Osteoblast (primary cell): ENCODE measurements at places on chromosomes 1 and 21. TPM values are rescaled to one million over a fixed set of nuclear protein-coding genes. Genes with fewer than 3 reads are reported as not detected.

DNA sequence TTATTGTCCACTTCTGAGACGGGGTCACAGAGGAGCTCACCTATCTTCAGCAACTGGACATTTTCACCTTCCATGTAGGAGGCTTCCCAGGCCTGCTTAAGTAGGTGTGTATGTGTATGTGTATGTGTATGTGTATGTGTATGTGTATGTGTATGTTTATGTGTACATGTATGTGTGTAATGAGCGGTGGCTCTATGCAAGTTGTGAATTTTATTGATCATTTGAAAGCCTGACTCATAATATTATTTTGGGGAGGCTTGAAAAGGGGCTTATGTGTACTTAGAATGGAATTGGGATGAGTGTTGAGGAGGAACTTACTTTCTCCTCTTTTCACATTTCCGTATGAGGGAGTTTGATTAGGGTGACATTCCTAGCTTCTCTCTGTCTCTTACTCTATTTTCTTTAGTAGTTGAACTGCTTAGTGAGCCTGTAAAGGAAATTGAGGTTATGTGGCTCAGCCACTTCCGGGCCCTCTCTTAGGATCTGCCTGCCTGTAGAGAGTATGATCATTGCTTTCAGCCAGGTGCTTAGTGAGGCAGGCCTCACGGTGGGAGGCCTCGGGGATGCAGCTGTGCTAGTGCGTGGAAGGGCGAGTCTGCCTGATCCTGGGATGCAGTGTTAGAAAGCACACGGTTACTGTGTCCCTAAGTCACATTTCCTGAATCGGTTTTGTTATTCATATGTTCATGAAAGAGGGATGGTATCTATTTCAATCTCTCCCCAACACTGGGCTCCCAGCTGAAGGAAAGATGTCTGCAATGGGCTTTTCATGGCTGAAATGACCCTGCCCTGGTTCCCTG lies 61.0 kb downstream of the IER5 start:
- H3K4me1 ChIP-seq: peaks cover 18% of the 10 kb centered on the region
- H3K27me3 ChIP-seq: no peaks in the 10 kb centered on the region
- no peak overlapping the region for H3K27ac ChIP-seq
- no peak for DNase-seq

DNA sequence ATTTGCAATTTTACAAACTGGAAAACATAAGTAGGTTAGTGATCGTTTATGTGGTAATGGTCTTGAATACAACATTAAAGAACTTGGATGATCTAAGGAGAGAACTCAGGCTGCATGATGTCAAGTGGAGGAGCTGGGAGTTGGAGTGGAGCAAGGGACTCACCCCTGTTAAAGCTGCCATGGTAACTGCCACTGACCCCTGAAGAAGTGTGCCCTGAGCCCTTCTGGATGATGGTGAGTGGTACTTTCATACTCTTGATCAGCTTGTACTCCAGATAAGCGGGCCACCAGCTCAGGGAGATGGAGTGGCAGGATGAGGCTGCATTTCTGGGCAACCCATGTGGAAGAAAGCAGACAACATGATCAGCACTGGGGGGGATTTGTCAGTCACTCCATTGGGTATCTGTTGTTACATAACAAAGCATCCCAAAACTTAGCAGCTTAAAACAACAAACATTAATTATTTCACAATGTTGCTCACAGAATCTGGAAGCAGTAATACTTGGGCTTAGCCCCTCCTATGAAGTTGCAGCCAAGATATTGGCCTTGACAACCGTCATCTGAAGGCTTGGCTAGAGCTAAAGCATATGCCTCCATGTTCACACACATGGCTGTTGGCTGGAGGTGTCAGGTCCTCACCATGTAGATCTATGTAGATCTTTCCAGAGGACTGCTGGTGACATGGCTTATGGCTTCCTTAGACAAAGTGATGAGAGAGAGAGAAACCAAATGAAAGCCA lies 213.8 kb downstream of the DUSP10 start:
- H3K27me3 ChIP-seq: no peaks in the 10 kb centered on the region
- DNase-seq: no peak
- no peaks in the 10 kb centered on the region for H3K36me3 ChIP-seq
- H3K27ac ChIP-seq: no peak overlapping the region
- no peaks in the 10 kb centered on the region for H3K4me1 ChIP-seq

- peaks cover 9% of the 10 kb centered on the region for H3K36me3 ChIP-seq
- H3K4me3 ChIP-seq: no peak overlapping the region
- no peak for DNase-seq
- H3K4me1 ChIP-seq: no peaks in the 10 kb centered on the region
- H3K27ac ChIP-seq: no peak overlapping the region
- H3K27me3 ChIP-seq: no peaks in the 10 kb centered on the region
Observed at GRCh38 chr1:193216920-193217319, 30.5 kb upstream of the B3GALT2 start.

DNA sequence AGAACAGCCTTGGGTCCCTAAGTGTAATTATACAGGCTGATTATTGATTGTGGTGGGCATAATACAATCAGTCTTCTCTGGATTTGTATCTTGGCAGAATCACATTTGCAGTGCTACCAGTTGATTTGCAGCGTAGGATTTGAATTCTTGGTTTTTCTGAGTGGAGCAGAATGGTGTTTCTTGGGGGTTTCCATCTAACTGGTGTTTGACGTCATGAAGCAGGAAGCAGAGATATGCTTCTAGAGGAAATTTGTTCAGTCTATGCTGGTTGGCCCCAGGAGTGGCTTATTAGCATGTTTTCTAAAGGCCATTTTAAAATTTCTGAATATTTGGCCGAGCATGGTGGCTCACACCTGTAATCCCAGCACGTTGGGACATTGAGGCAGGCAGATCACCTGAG lies 3.4 kb downstream of the CTTNBP2NL start:
- DNase-seq: no peak
- no peaks in the 10 kb centered on the region for H3K27me3 ChIP-seq
- H3K27ac ChIP-seq: no peak overlapping the region
- no peaks in the 10 kb centered on the region for H3K36me3 ChIP-seq
- peaks cover 57% of the 10 kb centered on the region for H3K4me1 ChIP-seq

GRCh38 chr1:240691909-240692705 lies 80.2 kb upstream of the GREM2 start:
- H3K27me3 ChIP-seq: no peaks in the 10 kb centered on the region
- H3K27ac ChIP-seq: no peak overlapping the region
- peaks cover 2% of the 10 kb centered on the region for H3K4me1 ChIP-seq
- no peak overlapping the region for H3K4me3 ChIP-seq

- DNase-seq: no peak
- no peaks in the 10 kb centered on the region for H3K36me3 ChIP-seq
- H3K4me1 ChIP-seq: no peaks in the 10 kb centered on the region
- H3K4me3 ChIP-seq: no peak overlapping the region
- H3K27me3 ChIP-seq: peaks cover 59% of the 10 kb centered on the region
- H3K27ac ChIP-seq: no peak overlapping the region
Observed at GRCh38 chr1:204736836-204737235, 51.3 kb upstream of the LRRN2 start.

DNA sequence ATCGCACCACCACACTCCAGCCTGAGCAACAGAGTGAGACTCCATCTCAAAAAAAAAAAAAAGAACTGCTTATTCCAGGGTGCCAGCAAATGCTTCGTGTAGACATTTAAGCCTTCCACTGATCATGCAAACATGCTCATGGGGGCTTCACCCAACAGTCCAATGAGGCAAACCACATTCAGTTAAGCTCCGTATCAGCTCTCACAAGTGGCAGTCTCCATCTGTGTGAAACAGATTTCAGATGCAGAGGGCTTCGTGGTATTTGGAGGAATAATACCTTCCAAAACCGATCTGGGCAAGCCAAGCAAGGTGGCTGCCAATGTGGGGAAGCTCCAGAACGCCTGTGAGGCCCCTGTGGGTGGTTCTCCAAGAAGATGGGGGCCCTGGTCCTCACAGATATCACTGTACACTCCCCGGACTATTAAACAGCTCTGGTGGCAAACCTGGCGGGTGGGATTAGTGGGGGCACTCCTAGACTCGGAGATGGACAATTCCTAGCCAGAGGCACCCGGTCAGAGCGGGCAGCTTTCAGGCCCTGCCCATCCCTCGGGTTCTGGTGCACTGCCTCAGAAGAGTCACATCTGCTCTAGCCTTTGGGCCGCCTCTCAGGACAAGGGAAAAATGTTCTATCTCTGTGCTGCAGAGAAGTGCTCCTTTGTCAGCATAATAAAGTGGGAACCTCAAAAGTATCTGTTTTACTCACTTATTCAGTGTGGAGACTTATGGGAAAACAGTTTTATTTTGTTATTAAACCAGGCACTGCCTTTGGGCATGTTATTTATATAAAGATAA lies 10.2 kb downstream of the CREG1 start:
- no peak for DNase-seq
- H3K27me3 ChIP-seq: no peaks in the 10 kb centered on the region
- no peak overlapping the region for H3K4me3 ChIP-seq
- peaks cover 3% of the 10 kb centered on the region for H3K36me3 ChIP-seq
- no peak overlapping the region for H3K27ac ChIP-seq

DNA sequence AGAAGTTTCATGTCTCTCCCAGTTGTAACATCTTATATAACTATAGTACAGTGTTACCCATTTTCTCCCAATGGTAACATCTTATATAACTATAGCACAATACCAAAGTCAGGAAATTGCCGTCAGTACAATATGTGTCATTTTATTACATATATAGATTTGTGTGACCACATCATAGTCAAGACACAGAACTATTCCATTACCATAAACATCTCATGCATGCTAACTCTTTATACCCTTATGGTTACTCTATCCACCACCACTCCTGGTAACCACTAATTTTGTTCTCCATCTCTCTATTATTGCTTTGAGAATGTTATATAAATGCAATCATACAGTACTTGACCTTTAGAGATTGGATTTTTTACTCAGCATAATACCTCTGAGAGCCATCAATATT lies 120.7 kb downstream of the BACH1 start:
- H3K4me3 ChIP-seq: no peak overlapping the region
- no peaks in the 10 kb centered on the region for H3K4me1 ChIP-seq
- H3K27ac ChIP-seq: no peak overlapping the region
- no peaks in the 10 kb centered on the region for H3K27me3 ChIP-seq
- DNase-seq: no peak

GRCh38 chr1:38487396-38487795 lies 372.2 kb downstream of the RRAGC start:
- H3K27ac ChIP-seq: no peak overlapping the region
- no peak overlapping the region for H3K4me3 ChIP-seq
- H3K27me3 ChIP-seq: no peaks in the 10 kb centered on the region

- no peak overlapping the region for H3K4me3 ChIP-seq
- DNase-seq: no peak
- no peaks in the 10 kb centered on the region for H3K4me1 ChIP-seq
- no peaks in the 10 kb centered on the region for H3K36me3 ChIP-seq
- H3K27me3 ChIP-seq: no peaks in the 10 kb centered on the region
Observed at GRCh38 chr1:95534985-95535384, 301.0 kb downstream of the RWDD3 start.

- H3K4me1 ChIP-seq: peaks cover 26% of the 10 kb centered on the region
- H3K36me3 ChIP-seq: no peaks in the 10 kb centered on the region
- H3K27ac ChIP-seq: no peak overlapping the region
- H3K27me3 ChIP-seq: no peaks in the 10 kb centered on the region
Observed at GRCh38 chr1:173414136-173414535, 63.0 kb upstream of the PRDX6 start.

DNA sequence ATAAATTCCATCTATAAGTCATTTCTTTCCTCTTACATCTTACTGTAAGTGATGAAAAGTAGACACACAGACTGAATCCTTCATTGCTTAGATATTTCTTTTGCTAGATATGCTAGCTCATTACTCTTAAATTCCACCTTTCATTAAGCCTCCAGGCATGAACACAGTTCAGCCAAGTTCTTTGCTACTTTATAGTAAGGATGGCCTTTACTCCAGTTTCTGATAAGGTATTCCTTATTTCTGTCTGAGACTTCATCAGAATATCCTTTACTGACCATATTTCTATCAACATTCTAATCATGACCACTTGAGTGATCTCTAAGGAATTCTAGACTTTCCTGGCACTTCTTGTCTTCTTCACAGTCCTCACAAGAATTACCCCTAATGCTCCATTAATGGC lies 191.7 kb upstream of the KCTD3 start:
- no peak overlapping the region for H3K27ac ChIP-seq
- H3K27me3 ChIP-seq: no peaks in the 10 kb centered on the region
- no peak for DNase-seq
- H3K4me3 ChIP-seq: no peak overlapping the region

GRCh38 chr1:8571200-8571984 lies 246.0 kb downstream of the RERE start:
- no peak for DNase-seq
- H3K27me3 ChIP-seq: no peaks in the 10 kb centered on the region
- no peaks in the 10 kb centered on the region for H3K36me3 ChIP-seq
- H3K27ac ChIP-seq: peak overlapping the region; percentile 43
- no peak overlapping the region for H3K4me3 ChIP-seq

- peak overlapping the region; percentile 51 for H3K27ac ChIP-seq
- no peaks in the 10 kb centered on the region for H3K36me3 ChIP-seq
- peak overlapping the region; percentile 86 for H3K4me3 ChIP-seq
- peaks cover 19% of the 10 kb centered on the region for H3K4me1 ChIP-seq
Observed at GRCh38 chr1:98045767-98046641, 125.2 kb upstream of the DPYD start.

SPRR1A gene
- not detected in 2 replicates for total RNA-seq

STPG1 gene
- 7.2 and 7.4 TPM in 2 replicates for total RNA-seq

CXADR gene
- total RNA-seq: under 0.01 and 0.36 TPM in 2 replicates

CDK11B gene
- 5.3 and 5.8 TPM in 2 replicates for total RNA-seq

ATXN7L2 gene
- 1.8 and 3.5 TPM in 2 replicates for total RNA-seq

ID3 gene
- 177 and 240 TPM in 2 replicates for total RNA-seq

ZMYM1 gene
- 13.4 and 17.7 TPM in 2 replicates for total RNA-seq
